ENCODE measurements at places on chromosomes 2 and 18.

DNA sequence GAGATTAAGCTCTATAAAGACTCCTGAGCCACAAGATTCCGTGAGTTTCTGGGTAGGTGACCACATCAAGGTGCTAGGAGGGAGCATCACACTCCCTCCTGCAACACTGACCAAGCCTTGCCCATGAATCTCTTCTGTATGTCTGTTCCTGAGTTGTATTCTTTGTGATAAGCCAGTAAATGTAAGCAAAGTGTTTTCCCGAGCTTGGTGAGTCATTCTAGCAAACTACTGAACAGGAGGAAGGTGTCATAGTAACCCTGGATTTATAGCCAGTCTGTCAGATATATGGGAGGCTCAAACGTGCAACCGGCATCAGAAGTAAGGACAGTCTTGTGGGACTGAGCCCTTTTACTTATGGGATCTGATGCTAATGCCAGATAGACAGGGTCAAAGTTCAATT lies 346.1 kb upstream of the KYNU start:
- no peak for DNase-seq

GRCh38 chr18:74514860-74515495 lies 18.8 kb downstream of the CNDP2 start:
- no peak for DNase-seq

DNA sequence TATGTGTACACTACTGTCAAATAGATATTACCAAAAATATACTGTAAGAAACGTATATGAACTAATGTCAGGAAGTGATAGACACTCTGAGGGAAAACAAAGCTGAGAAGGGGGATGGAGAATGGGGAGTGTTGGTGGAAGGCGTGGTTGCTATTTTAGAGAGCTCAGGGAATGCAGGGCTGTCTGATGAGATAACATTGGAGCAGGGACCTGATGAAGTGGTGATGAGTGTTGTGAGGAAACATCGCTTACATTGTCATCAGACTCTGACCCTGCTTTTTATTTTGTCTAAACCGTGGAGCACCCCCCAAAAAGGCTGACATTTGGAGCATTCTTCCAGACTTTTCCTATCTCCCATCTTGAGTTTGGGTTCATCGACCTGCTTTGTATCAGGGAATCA lies 194.7 kb downstream of the LTBP1 start:
- DNase-seq: no peak

DNA sequence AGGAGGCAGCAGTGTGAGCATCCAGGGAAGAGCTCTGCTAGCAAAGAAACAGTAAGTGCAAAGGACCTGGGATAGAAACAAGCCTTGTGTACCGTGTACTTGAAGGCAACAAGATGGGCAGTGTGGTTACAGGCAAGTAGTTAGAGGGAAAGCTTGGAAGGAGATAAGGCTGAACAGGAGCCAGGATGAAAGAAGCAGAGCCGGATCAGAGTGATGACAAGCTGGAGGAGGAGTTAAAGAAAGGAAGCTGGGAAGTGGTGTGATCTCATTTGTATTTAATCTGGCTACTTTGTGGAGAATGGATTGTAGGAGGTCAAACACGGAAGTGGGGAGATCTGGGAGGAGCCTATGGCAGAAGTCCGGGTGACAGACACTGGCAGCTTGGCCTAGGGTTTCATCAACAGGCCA lies 44.7 kb upstream of the VPS54 start:
- DNase-seq: no peak

GRCh38 chr18:11070593-11070992 lies 78.8 kb downstream of the PIEZO2 start:
- no peak for DNase-seq

GRCh38 chr18:26133652-26134051 lies at the start of gene PSMA8:
Gene PSMA8, plus strand, starts transcription at chr18:26133869. Its CDS starts 97 bp downstream, at chr18:26133966.
- peak; percentile 43 for DNase-seq

DNA sequence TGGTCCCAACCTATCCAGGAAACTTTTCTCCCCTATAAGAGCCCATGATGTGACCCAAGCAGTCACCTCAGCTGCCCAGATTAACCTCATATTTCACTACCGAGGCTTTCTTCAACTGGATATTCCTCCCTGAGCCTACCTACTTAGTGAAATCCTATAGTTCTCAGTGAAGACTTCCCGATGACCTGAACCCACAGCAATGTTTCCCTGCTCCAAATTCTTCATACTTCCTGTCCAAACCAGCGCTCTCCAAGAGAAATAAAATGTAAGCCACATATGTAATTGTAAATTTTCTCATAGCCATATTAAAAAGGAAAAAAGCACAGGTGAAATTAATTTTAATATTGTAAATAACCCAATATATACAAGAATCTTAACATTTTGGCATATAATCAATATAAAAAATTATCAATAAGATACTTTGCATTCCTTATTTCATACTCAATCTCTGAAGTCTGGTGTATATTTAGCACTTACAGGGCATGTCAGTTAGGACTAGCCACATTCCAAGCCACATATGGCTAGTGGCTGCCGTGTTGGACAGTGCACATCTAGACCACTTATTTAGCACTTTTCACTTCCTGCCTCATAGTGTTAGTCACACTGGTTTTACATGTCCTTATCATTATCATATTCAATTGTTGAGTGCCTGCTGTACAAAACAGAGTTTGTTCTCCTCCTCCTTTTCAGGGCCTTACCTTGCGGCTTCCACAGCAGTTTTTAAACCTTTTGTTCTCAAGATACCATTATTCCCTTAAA lies 1.9 kb upstream of the STAT4 start:
- no peak for DNase-seq

GRCh38 chr2:10032746-10033105 lies 10.6 kb upstream of the KLF11 start:
- no peak for DNase-seq

DNA sequence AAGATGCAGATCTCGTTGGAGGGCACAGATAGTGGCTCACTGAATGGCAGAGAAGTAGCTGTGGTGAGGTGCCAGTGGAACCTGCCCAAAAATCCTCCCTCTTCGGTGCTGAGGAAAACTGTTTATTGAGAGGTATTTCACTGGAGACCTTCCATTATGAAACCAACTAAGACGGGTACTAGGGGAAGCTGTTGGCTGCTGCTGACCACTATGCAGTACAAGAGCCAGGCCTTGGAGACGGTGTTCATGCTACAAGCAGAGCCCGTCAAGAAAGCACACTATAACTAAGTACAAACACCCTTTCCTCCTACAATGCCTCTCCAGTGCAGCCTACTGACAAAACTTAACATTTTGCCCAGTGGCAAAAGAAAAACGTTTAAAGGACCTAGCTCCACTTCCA lies 4.6 kb downstream of the ARL5A start:
- DNase-seq: no peak

GRCh38 chr18:35508746-35509338 lies 11.1 kb upstream of the INO80C start:
- no peak for DNase-seq

- DNase-seq: no peak
Measured at GRCh38 chr2:74864728-74865722, 31.1 kb downstream of the HK2 start.

- DNase-seq: no peak
Measured at GRCh38 chr2:203559641-203560040, 24.5 kb upstream of the RAPH1 start.

DNA sequence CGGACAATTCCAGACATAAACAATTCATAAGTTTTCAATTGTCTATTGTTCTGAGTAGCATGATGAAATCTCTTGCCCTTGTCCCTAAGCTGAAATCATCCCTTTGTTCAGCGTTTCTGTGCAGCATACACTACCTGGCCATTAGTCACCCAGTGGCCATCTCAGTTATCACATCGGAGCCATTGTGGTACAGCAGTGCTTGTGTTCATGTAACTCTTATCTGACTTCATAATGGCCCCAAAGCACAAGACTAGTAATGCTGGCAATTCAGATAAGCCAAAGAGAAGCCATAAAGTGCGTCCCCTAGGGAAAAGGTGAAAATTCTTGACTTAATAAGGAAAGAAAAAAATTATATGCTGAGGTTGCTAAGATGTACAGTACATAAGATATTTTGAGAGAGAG lies 127.2 kb downstream of the FHOD3 start:
- no peak for DNase-seq

DNA sequence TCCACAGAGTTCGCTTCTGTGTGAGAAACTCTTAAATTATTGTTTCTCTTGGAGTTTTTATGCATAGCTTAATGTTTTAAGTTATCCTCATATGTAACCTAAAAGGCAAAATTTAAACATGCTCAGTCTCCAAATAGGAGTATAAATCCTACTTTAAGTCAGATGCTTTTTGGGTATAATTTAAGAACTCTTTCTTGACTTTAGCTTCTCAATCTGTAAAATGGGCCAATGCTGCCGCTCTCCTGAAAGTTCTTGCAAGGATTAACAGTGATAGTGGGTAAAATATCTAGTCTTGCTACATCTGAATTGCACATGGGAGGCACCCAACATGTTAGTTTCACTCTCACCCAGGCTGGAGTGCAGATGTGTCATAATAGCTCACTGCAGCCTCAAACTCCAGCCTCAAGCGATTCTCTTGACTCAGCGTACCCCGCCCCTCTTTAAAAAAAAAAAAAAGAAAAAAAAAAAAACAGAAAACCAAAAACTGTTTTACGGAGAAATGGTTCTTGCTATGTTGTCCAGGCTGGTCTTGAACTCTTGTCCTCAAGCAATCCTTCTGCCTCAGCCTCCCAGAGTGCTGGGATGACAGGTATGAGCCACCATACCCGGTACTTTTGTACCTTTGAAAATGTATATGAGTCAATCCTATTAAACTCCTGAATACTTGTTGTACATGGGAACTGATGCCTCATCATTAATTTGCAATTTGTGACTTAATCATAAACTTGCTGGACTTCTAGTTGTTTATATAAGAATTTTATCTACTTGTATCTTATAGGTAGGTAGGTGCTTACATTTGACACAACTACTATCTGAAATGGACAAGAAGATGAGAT lies 1.8 kb downstream of the FBXO48 start:
- DNase-seq: peak; percentile 57

- DNase-seq: no peak
Measured at GRCh38 chr2:100237163-100237562, 85.1 kb downstream of the LONRF2 start.

DNA sequence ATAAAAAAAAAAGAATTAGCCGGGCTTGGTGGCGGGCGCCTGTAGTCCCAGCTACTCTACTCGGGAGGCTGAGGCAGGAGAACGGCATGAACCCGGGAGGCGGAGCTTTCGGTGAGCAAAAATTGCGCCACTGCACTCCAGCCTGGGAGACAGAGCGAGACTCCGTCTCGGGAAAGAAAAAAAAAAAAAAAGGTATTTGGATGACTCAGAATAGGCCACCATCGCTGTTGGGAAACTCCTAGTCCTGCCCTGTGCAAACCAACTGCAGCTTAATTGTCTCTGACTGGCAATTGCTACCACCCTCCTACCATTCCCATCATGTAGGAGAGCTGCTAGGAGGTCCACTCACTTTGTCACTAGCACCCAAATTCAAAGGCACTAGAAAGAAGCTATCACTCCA lies 43.5 kb downstream of the ATP8B1 start:
- DNase-seq: no peak

GRCh38 chr18:76530846-76531245 lies 35.8 kb upstream of the ZNF516 start:
- DNase-seq: no peak

DNA sequence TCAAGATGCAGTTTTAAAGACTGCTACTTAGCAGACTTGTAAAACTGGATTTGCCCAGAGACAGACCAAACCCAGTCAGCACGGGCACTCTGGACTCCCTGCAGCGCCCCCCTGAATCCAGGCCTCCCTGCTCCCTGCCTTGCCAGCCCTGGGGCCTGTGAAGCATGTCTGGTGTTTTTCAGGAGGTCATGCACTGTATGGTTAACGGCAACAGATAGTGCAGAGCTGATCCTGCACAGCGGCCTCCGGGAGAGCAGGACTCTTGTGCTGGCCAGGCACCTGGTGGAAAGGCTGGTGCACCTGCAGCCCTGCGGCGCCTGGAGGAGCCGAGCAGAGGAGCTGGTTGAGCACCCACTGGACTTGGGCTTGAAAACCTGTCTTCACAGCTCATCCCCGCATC lies 30.4 kb downstream of the HDAC4 start:
- no peak for DNase-seq

GRCh38 chr2:163658556-163658955 lies 77.3 kb downstream of the FIGN start:
- no peak for DNase-seq

GRCh38 chr2:83068714-83069113 lies 1390.4 kb downstream of the SUCLG1 start:
- no peak for DNase-seq
